ENCODE measurements at places on chromosomes 11 and 22.

DNA sequence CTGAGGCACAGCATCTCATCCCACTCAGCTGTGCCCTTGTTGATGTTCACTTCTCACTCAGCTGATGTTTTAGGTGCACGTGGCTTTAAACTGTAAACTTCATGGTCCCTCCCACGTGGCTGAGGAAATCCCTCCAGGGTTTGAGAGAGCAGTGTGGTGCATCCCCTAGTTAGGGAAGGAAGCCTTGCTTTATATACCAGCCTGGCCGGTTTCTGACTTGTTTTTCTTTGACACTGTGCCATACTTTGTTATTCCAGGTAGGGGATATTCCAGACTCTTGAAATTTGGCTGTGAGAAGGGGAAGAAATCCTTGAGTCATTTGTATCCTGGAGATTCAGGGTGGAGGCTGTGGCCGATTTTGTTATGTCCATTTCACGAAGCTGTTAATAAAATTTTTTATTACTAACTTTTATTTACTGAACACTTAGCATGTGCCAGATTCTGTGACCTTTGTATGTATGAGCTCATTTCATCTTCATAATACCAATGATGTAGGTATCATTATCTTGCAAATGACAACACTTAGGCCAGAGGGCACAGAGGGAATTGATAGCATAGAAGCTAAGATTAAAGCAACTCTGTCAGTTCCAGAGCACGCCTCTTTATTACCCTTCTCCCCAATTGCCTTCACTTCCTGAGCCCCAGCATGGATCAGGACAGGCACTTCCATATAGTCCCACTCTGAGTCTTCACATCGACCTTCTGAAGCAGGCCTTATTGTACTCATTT is 116.6 kb downstream of the NAV2 start:
- no peak for DNase-seq

DNA sequence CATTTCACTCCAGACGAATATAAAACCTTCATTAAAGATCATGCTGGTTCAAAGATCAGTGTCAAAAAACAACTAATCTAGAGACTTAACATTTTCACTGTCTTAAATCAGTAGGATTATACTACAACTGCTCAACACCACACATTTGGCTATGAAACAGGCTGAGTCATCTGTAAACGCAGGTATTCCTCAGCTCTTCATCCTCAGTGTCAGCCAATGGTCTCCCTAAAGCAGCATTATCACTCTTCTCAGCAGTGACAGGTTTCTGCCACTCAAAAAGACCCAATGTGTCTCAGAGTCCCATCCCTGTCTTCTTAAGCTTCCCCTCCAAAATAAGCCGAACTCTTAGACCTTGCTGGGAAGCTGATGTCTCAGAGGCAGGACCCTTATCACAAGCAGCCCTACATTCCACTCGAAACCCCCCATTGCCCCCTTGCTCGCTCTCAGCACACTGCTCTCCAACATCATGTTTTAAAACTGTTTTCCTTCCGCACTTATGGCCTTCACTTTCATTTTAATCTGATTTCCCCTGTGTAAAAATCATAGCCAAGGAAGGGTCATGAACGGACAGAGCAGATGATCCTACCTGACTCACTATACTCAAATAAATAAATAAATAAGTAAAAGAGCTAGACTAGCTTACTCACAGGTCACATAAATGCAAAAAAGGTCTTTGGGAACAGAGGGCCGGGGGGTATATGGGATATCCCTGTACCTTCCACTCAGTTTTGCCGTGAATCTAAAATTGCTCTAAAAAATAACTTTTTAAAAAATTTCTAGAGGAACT is 23.0 kb downstream of the CDON start:
- no peak for DNase-seq

DNA sequence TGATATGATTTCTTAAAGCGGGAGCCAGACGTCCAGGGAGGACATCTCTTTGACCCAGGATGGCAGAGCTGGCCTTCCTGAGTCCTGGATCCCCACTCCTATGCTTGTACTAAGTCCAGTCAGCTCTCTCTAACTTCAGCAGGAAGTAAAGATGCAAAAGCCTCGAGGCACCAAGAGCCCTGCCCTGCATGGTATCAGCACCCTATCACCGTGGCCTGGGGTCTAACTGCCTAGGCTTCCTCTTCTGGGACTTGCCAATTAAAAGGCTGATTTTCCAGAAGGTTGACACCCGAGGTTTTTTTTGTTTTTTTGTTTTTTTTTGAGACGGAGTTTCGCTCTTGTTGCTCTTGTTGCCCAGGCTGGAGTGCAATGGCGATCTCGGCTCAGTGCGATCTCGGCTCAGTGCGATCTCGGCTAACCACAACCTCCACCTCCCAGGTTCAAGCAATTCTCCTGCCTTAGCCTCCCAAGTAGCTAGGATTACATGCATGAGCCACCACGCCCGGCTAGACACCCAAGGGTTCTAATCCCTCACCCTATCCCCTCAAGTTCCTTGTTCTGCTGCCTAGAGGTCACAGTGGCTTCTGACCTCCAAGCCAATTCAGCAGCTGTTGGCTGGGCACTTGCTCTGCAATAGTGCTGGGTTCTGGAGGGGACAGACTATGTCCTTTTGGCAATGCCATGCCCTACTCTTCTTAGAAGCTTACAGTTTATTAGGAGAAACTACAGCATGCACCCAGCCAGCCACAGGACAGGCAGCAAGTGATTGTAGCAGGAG is 50.6 kb upstream of the FTH1 start:
- DNase-seq = no peak

DNA sequence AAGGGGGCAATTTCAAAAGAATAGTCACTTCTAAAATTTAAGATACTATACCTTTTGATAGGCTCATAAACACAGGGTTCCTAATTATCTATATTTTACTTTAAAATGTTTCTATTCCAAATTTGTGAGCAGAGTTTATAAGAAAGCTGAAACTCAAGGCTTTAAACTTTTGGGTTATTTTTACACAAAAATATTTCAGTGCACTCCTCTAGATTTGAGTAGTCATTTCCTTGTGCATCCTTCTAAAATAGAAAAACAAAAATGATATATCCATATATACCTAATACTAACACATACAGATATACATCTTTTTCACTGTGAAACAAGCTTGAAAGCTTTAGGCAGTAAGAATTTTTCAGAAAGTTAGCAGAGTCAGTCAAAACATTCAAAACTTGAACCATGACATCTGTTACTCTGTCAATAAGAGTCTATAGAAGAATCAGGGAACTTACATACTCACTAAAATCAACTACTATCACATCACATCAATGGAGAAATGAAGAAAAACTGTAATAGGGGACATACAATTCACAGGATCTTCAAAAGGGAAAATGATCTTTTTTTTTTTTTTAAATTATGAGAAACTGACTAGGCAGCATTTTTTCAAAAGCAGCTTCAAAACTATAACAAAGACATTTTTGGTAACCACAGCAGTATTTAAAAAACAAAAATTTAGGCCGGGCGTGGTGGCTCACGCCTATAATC is 5.1 kb downstream of the PHF21A start:
- DNase-seq = no peak

GRCh38 chr22:37564111-37564711 is 3.9 kb downstream of the CDC42EP1 start:
- DNase-seq = no peak

- no peak for DNase-seq
Measured at GRCh38 chr11:64711956-64712362, 11.0 kb downstream of the NRXN2 start.

DNA sequence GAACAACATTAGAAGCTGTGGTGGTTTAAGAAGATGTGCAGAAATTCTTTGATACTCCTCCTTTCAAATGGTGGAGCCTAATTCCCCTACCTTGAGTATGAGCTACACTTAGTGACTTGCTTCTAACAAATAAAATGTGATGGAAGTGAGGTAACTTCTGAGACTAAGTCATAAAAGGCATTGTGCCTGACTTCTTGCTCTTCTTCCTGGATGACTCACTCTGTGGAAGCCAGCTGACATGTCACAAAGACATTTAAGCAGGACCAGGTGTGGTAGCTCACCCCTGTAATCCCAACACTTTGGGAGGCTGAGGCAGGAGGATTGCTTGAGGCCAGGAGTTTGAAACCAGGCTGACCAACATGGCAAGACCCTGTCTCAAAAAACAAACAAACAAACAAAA is 3.9 kb upstream of the PLA2G3 start:
- DNase-seq = no peak

GRCh38 chr11:8235925-8236324 is 27.8 kb downstream of the LMO1 start:
- DNase-seq = no peak

DNA sequence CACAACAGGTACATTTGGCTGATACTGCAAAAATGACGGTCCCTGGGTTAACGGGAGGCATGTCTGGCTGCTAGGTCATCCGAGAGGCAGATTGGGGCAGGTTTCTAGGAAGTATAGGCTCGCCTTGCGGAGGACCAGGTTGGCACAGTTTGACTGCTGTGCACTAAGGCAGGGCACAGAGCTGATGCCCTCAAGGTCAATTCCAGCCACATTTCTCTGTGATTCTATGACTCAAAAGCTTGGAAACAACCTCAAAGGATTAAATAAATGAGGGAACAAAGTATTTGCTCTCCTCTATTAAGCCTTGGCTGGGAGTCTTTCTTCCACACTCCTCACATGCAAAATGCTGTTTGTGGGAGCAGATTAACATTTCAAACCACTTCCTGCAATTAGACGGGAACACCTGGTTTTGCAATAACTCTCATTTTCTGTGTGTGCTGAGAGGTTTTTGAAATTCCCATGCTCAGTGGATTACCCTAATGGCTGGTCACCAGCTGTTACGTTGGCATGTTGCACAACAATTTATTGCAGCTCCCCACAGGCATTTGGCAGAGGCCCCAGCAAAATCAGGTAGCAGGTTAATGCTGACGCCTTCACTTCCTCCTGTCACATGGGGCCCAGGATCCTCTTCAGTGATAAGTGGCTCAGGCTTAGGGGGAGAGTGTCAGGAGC is 61.0 kb upstream of the PLET1 start:
- DNase-seq = peak; percentile 98

All from LHCN-M2 (cell line).